ENCODE measurements at places on chromosomes 13 and 19.

- DNase-seq = no peak
Observed at GRCh38 chr13:108325863-108326262, 56.3 kb downstream of the TNFSF13B start.

- no peak for DNase-seq
Observed at GRCh38 chr13:52454459-52454819, 839 bp upstream of the CKAP2 start.

- DNase-seq = no peak
Observed at GRCh38 chr13:41019011-41019487, at the start of gene ELF1. Gene ELF1 (minus strand): TSS chr13:41019316. CDS start chr13:40982054, 37,262 bp downstream.

DNA sequence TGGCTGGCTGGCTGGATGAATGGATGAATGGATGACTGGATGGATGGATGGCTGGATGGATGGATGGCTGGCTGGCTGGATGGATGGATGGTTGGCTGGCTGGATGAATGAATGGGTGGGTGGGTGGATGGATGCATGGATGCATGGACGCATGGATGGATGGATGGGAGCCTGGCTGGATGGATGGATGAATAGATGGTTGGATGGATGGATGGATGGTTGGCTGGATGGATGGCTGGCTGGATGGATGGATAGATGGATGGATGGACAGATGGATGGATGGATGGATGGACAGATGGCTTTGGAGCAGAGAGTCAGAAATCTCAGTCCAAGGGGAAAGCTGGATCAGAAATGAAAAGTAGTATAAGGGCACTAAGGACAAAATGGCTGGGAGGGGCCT, 106.4 kb upstream of the SERP2 start:
- no peak for DNase-seq

DNA sequence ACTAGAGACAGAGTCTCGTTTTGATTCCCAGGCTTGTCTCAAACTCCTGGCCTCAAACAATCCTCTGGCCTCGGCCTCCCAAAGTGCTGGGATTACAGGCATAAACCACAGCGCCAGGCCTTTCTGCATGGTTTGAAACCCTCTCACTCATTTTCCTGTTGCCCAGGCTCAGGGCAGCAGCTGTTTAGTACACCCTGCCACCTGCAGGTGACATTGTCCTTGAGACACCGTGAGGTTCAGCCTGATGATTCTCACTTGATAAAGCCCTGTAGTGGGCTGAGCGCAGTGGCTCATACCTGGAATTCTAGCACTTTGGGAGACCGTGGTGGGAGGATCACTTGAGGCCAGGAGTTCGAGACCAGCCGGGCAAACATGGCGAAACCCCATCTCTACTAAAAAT, 12.5 kb downstream of the IL12RB1 start:
- DNase-seq = no peak

GRCh38 chr13:80586356-80586755, 245.4 kb upstream of the SPRY2 start:
- no peak for DNase-seq

DNA sequence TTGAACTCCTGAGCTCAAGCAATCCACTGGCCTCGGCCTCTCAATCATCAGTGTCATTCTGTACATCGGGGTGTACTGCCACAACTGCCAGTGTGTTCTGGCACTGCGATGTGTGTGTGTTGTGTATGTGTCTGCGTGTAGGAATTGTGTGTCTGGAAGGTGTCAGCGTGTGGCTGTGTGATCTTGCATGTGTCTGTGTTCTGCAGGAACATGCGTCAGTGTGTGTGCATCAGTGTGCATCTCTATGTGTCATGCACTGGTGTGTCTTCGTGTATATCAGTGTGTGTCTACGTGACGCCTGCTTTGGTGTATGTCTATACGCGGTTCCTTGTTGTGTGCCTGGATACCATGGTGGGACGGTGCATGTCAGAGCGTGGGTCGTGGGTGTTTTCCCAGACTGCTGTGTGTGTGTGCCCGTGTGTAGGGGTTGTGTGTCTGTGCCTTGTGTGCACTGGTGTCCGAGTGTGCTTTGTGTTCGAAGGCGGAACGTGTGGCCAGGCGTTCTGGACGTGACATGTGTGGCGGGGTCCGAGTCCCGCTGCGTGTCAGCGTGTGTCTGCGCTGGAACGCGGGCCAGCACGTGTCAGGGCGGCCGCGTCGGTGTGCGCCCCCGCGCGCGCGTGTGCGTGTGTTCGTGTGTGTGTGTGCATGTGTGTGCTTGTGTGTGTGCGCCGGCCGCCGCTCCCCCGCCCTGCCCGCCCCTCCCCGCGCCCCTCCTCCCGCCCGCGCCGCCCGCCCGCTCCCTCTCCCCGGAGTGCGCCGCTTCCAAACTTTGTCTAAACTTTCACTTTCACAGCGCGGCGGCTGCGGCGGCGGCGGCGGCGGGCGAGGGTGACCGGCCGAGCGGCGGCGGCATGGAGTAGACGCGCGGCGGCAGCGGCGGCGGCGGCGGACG, at the start of gene NFIX:
Gene NFIX (plus strand): TSS at position 775 of the 895 bp plus-strand sequence. CDS start 363 bp downstream, outside the sequence.
- peak; percentile 19 for DNase-seq

- no peak for DNase-seq
Observed at GRCh38 chr13:109517517-109517916, 268.9 kb downstream of the IRS2 start.

DNA sequence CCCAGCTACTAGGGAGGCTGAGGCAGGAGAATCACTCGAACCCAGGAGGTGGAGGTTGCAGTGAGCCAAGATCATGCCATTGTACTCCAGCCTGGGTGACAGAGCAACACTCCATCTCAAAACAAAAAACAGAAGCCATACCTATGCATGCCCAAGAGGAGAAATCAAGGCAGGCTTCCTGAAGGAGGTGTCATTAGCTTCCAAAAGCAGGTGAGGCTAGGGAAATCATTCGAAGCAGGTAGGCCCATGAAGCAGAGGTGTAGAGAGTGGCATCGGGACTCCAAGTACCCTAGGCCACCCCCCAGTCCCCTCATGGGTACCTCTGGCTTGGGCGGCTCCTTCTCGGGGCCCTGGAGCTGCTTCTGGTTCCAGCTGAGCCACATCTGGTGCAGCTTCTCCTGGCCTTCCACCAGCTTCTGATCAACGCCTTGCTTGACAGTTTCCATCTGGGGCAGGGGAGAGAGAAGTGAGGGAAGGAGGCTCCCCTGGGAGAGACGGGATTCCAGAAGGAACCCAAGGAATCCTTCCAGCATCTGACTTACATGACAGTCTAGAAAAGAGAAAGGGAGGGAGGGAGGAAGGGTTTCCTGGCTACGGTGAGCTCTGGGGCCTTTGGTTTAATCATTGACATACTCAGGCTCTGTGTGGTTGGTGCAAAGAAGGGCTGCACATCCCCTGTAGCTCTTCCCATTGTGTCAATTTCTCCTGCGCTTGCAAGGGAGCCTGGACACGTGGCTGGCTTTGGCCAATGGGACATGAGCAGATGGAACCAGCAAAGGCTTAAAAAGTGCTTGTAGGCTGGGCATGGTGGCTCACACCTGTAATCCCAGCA, 13.1 kb upstream of the TICAM1 start:
- DNase-seq = no peak

- no peak for DNase-seq
Observed at GRCh38 chr13:97109256-97109655, 112.9 kb upstream of the MBNL2 start.
